Upper lobe of right lung (tissue), 1 donor: ENCODE measurements at places on chromosomes 13 and 19. TPM values are rescaled to one million over a fixed set of nuclear protein-coding genes. Genes with fewer than 3 reads are reported as not detected.

Gene LGALS14
- not detected for total RNA-seq

Gene LGALS4
- 3.7 TPM for total RNA-seq

Gene SYMPK
- 70.6 TPM for total RNA-seq

Gene GAPDHS
- total RNA-seq, result not detected

Gene SF3A2
- 67.1 TPM for total RNA-seq

Gene ZNF665
- total RNA-seq, result 6.0 TPM

Gene KIR3DL1
- total RNA-seq, result 0.23 TPM

Gene FGF22
- total RNA-seq, result 0.52 TPM

Gene NLRP13
- total RNA-seq, result not detected

- no peak for DNase-seq
Measured at GRCh38 chr19:20863176-20863575, 59.9 kb upstream of the ZNF85 start.

GRCh38 chr13:32663660-32664059 lies 77.4 kb downstream of the PDS5B start:
- no peak for DNase-seq

DNA sequence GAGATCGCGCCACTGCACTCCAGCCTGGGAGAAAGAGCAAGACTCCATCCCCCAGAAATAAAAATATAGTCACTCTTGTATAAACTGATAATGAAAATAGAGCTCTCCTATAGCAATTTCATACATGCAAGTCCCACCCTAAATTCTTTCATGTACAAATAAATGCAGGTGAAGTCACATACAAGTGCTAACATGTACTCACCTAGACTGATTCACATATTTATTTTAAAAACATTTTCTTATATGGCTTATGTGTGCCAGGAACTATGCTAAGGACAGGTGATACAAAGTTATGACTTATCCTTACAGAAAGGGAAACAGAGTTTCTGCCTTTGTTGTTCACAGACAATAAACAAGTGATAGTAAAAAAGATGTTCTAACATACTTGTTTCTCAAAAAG lies 32.0 kb downstream of the USP12 start:
- DNase-seq, result no peak

- DNase-seq, result no peak
Measured at GRCh38 chr13:27052551-27053208, 118.9 kb downstream of the USP12 start.

- no peak for DNase-seq
Measured at GRCh38 chr19:13003081-13003480, 7.8 kb downstream of the NFIX start.
